T-helper 9 cell (primary cell): ENCODE measurements at places on chromosomes 2 and 18.

DNA sequence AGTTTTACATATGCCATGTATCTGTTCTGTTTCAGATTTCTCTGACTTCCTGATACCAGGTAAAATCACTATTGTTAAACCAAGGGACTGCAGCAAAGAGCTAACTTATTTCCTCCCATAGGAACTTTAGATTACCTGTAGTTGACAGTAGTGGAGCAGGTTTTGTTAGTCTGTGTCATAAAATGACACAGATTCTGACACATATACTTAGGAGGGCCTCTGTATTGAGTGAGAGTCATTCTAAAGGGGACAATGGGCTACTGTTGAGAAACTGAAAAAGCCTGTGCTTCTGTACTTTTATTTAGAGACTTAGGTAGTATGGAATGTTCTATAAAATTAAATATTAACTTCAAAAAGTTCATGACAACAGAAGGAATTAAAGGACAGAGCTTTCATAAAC, 48.2 kb downstream of the KCMF1 start:
- DNase-seq = no peak

DNA sequence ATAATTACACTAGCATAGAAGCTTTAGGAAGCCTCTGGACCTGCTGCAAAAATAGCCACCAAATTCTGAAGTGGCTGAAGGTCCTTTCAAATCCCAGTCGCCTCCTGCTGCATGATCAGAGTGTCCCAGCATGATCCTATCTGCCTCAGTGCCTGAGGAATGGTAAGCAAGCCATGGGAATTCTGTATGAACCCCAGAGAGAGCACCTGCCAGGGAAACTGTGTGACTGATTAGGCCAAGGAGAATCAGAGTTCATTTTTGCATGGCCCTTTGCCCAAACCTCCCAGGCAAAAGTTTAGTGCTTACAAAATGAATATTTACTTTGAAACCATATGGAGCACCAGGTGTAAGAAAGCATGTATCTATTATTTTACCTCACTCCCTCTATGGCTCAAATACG, 221.4 kb downstream of the ARL4C start:
- DNase-seq = no peak

DNA sequence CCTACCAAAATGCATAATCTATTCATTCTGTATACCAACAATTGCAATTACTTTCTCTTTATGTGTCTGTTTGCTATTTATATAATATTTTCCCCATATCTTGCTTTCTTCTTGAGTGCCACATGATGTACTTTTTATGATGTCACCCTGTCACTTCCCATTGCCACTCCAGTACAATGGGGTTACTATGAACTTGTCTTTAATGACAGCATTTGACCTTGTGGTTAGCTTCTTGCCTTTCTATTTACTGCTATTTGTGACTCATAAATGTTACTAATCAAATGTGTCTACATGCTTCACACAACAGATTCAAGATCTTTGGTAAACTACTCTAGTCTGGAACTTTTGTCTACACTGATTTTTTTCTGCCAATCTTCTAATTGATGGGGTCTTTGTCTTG, 486.3 kb downstream of the NR4A2 start:
- DNase-seq = no peak

GRCh38 chr18:31207391-31207790, 44.7 kb upstream of the DSC1 start:
- no peak for DNase-seq

DNA sequence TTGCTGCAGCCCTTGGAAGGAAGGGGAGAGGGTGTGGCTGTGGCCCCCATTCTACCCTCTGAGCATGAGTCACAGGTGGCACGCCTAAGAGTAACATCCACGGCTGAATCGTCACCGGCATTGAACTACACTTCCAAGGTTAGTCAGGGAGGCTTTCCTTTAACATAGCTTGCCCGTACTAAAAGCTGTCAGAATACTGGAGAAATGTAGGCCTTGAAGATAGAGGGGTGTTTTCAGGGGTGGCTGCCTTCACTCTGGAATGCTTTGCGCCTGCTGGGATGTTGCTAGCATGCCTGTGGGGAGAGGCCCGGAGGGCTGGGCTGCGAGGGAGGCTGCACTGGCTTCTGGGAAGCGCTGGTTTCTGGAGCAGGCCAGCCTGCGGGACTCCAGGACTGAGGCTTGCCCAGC, 333.7 kb downstream of the AGAP1 start:
- no peak for DNase-seq

DNA sequence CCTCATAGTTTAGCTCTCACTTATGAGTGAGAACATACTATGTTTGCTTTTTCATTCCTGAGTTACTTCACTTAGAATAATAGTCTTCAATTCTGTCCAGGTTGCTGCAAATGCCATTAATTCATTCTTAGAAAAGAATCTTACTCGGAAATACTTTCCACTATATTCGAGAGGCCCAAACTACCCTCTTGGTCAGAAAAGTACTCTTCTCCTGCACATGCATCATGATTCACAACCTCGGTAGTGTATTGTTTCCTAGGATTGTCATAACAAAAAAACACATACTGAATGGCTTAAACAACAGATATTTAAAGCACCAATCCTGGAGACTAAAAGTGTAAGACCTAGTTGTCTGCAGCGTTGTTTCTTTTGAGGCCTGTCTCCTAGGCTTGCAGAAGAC, 364.0 kb upstream of the SLC14A2 start:
- DNase-seq = no peak

GRCh38 chr2:142130111-142131009, 456 bp downstream of the LRP1B start:
- DNase-seq = no peak

GRCh38 chr2:191329841-191330240, 84.6 kb downstream of the MYO1B start:
- no peak for DNase-seq

- DNase-seq = no peak
Observed at GRCh38 chr2:64978514-64979268, 10.5 kb upstream of the SLC1A4 start.

GRCh38 chr2:4873364-4873763, 818.8 kb upstream of the SOX11 start:
- DNase-seq = no peak

DNA sequence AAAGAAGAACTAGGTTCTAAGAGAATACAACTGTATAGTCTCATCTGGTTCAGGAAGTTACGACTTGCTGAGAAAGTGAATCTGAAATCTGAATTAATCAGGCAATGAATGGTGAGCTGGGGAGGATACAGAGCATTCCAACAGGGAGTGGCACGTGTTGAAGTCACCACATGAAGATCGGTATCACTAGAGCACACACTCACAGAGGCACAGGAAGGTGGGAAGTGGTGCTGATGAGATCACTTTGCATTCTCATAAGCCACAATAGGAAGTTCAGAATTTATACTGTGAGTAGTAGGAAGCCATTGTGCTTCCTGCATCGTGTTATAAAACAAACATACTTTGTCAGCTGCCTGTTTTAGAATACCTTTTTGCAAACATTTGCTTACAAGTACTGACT, 615.0 kb upstream of the DDX18 start:
- no peak for DNase-seq

- DNase-seq = no peak
Observed at GRCh38 chr2:182744490-182744889, 28.4 kb downstream of the DNAJC10 start.

GRCh38 chr2:23843051-23843976, 83.6 kb downstream of the ATAD2B start:
- no peak for DNase-seq

- DNase-seq = no peak
Observed at GRCh38 chr2:19762142-19762541, 139.6 kb downstream of the TTC32 start.

DNA sequence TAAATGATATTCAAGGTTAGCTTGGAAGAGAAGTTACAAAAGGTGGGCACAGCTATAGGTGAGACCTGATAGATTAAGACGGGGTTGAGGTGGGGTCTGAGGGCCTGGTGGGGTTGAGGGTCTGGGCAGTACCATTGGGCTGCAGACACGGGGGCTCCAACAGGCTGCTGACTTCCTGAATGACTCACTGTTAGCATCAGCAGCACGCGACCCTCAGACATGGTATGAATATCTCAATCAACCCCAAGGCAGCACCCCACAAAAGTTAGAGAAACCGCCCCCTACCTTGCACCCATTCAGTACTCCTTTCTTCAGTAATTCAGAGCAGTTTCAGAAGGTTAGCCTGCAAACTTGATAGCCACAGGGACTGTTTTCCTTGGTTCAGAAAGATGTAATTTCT, 10.8 kb upstream of the NCK2 start:
- DNase-seq = no peak

DNA sequence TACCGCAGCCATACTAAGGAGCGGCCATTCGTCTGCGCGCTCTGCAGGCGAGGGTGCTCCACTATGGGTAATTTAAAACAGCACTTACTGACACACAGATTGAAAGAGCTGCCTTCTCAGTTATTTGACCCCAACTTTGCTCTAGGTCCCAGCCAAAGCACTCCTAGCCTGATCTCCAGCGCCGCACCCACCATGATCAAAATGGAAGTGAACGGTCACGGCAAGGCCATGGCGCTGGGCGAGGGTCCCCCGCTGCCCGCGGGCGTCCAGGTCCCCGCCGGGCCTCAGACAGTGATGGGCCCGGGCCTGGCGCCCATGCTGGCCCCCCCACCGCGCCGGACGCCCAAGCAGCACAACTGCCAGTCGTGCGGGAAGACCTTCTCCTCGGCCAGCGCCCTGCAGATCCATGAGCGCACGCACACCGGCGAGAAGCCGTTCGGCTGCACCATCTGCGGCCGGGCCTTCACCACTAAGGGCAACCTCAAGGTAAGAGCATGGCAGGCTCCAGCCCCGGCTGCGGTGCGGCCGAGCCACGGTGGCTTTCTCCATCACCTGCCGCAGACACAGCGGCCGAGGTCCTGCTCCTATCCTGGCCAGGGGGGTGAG, 15.5 kb downstream of the SALL3 start:
- DNase-seq = no peak

GRCh38 chr2:10406016-10406415, 42.1 kb downstream of the ODC1 start:
- DNase-seq = no peak

DNA sequence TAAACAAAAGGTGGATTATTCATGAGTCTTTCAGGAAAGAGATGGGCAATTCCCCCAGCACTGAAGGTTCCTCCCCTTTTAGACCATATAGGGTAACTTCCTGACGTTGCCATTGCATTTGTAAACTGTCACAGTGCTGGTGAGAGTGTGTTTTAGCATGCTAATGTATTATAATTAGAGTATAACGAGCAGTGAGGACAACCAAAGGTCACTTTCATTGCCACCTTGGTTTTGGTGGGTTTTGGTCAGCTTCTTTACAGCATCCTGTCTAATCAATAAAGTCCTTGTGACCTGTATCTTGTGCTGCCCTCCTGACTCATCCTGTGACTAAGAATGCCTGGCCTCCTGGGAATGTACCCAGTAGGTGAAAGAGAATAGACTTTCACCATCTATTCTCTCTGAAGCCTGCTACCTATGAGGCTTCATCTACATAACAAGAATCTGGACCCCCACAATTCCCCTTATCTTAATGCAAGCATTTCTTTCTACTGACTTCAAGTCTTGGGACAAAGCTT, 148.7 kb downstream of the CABLES1 start:
- no peak for DNase-seq

- DNase-seq = no peak
Observed at GRCh38 chr2:143564419-143564818, 435.2 kb downstream of the ARHGAP15 start.

DNA sequence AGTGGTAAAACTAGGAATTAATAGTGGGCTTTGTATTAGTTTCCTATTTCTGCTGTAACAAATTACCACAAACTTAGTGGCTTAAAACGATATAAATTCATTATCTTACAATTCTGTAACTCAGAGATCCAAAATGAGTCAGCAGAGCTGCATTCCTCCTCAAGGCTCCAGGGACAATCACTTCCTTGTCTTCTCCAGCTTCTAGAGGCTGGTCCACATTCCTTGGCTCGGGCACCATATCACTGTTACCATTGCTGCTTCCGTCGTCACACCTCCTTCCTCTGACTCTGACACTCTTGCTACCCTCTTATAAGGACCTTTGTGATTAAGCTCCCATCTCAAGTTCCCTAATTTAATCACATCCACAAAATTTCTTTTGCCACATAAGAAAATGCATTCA, 567.8 kb upstream of the KLHL29 start:
- DNase-seq = no peak

DNA sequence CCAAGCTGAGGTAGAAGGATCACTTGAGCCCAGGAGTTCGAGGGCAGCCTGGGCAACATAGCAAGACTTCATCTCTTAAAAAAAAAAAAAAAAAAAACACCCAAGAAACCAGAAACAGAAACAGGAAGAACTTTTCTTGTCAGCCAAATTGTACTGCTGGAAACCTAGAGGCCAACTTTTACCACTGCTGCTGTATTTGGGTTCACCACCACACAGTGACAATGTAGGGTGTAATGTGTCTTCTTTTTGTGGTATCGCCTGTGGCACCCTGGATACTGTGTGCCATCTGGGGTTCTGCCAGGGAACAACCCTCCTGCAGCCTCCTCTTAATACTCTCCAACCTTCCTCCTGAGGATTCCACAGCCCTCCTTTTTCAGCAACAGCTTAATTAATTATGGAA, 72.6 kb downstream of the STK39 start:
- DNase-seq = no peak

GRCh38 chr2:86498468-86499260, 57.5 kb downstream of the KDM3A start:
- DNase-seq = no peak

- no peak for DNase-seq
Observed at GRCh38 chr18:63520053-63520685, 22.0 kb upstream of the SERPINB12 start.
